ENCODE measurements at places on chromosomes 7 and 10.

DNA sequence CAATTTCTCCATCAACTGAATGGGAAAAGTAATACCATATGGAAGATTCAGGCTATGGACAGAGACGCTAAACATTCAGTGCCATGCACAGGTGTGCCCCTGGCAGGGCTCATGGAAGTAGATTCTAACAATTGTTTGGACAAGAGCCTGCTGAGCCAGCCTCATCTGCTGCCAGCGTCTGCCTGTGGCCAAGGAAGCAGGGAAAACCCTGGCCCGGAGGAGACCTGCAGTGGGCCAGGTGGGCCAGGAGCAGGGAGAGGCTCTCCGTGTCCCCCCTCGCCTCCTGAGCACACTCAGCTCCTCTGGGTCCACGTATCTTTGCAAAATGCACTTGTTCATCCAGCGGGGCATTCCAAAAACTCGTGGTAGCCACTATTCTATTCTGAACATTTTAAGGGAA, 130.1 kb downstream of the TCERG1L start:
- no peak for DNase-seq

DNA sequence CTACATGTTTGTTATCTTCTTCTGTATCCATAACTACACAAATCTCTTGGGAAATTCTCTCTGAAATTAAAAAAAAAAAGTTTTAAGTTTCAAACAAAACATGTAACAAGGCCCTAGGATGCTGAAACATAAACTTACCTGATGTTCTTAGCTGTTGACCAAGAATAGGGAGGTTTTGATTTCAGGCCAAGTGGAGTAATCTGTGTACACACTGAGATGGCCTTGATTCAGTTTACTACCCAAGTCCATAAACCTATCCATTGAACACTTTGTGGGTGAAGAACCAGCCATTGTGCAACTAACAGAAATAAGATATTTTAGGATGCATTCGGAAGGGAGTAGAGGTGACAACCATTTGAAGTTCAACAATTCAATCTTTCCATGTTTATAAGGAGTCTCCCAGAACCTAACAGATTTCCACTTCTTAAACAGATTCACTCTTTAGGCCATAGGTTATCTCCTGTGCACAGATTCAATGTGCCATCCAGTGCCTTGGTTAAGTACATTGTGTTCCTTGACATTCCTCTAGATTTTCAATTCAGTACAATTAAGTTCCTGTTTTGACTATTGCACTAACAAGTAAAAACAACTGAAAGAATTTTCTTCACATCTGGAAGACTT, 143.1 kb downstream of the CRPPA start:
- DNase-seq = no peak

DNA sequence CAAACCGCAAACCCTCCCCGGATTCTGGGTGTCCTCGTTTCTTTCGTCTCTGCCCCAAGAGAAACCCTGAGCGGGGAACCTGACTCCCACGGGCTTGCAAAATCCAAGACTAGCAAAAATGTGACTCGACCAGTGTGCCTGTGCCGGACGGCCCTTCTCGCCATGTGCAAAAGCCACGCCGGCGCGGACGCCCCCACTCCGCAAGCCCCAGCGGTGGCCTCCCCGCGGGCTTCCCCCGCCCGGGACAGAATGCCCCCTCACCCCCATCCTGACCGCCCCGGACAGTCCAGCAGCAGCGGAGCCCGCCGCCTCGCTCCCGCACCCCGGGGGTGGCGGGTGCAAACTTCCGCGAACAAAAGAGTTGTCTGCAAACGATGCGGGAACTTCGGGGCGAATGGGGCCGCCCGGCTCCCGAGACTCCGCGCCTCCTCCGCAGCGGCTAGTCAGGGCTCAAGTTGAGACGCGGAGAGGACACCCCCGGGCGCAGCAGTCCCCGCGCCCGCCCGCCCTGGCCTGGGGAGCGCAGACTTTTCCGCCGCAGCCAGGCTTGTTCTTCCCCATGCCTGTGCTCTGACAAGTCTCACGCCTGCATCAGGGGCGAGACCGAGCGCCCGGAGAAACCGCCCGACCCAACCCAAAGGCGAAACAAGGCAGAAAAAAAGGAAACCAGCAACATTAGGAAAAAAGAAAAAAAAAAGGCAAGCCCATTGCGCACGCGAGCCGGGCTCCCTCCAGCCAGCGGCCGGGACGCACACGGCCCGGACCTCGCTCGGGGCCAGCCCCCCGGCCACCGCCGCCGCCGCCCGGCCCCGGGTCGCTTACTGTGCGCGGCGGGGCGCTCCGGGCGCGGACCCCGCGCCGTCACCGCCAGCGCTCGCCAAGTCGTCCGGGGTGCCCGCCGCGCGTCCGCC, 732 bp downstream of the FAM53B start:
- DNase-seq = no peak

- DNase-seq = no peak
Observed at GRCh38 chr10:306007-306674, 170.9 kb downstream of the ZMYND11 start.

- no peak for DNase-seq
Observed at GRCh38 chr10:31708474-31708873, 220.2 kb downstream of the ARHGAP12 start.

- DNase-seq = no peak
Observed at GRCh38 chr10:47318706-47319105, 3.5 kb upstream of the GDF2 start.

DNA sequence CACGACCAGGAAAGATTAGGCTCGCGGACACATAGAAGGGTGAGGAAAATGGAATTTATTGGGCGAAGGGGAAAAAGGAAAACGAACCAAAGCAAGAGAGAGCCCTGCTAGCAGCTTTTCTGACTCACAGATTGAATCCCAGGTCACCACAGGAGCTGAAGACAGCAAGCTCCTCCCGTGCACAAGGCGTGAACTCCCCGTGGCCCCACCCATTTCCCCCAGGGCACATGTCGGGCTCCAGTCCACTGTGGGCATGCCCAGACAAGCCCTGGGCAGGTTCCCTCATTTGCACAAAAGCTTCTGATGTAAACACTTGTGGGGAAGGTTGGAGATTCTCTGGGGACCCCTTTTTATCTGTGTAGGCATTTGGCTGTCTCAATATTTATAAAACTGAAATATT, 582.4 kb downstream of the SUGCT start:
- no peak for DNase-seq

GRCh38 chr10:97549587-97550322, 22.8 kb upstream of the ANKRD2 start:
- DNase-seq = no peak

- DNase-seq = no peak
Observed at GRCh38 chr10:90930070-90930837, 9.4 kb upstream of the ANKRD1 start.

- DNase-seq = no peak
Observed at GRCh38 chr10:97136756-97137155, 49.0 kb downstream of the SLIT1 start.

Data from activated CD8-positive, alpha-beta memory T cell treated with anti-CD3 and anti-CD28 coated beads for 1 hour (primary cell).